ENCODE measurements at places on chromosomes 3 and 15.

- DNase-seq: no peak
Measured at GRCh38 chr3:5376761-5377160, 189.3 kb downstream of the EDEM1 start.

DNA sequence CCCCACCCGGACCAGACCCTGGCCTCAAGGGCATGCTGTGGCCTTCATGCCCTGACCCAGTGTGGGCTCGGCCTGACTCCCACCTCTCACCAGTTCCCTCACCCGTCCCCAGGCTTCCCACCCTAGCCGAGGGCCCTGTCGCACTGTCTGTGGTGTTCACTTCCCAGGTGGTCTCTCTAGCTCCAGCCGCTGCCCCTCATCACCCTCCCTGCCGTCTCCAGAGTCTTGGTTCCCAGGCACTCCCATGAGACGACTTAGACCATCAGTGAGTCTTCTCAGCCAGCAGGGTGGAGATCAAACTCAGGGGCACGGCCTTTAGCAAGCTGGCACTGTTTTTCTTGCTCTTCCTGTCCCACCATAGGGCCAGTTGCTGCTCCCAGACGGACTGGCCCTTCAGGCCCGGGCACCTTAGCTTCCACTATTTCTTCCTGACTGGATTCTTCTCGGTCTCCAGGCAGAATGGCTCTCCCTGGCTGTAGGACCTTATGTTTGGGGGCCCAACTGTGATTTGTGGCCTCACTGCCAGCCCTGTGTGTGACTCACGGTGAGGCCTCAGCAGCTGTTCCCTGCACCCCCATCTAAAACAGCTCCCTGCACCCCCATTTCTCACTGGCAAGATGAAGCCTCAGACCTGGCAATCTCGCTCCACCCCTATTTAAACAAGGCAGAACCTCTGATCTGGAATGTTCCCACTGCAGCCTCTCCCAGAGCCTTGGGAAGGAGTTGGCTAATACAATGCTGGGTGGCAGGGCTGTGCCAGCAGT is 9.4 kb upstream of the PCSK6 start:
- no peak for DNase-seq

DNA sequence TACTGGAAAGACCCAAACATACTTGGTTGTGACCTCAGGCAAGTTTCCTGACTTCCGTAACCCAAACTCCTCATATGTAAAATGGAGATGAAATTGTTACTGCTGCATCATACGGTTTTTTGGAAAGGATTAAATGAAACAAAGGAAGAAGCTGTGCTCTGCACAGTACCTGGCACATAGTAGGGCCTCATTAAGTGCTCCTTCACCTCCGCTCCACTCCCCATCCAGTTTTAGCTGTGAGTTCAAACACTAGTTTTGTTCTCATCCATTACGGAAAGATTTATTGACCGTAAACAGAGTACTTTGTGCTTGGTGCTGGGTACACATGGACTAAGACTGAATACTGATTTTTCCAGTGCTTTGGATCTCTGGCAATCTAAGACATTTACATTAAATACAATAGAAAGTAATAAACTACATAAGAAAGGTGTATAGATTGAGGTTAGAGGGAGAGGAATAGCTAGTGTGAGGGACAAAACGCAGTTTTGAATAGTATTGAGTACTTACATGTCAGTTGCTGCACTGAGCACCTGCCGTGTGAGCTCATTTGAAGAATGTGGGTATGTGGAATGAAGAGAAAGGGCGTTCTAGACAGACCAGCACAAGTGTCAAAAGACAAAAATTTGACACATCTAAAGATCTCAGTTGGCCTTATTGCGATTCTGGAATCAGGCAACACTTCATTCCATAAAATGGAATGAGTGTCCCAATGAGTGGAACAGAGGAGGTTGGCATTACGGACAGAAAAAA is 594 bp upstream of the ICE2 start:
- peak; percentile 61 for DNase-seq

DNA sequence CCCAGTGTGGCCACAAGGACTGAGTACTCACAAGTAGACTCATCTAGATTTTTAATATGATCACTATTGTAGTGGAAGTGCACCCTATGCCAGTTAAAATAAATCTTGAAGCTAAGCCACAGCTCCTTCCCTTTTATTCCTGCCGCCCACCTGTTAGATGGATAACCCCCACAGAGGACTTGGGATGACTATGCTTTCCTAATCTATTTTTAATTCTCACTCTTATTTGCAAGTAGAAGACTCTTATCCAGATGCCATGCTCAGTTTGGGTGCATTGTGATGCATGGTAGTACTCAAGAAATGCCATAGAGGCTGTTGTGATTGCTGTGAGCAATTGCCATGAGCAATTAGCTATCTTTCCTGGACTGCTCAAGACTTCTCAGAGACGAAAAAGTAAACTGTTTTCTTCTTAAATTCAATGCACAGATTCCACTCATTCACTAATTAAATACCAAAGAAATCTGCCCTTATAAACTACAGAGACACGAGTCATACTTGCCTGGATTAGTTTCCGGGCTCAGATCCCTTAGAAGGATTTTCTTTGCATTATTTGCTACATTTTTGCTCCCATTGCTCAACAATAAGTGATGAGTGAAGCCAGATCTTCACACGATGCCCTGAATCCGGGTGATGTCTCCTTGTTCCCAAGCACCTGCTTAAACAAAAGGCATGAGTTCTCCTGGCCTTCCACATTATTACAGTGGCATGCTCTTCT is 472.1 kb downstream of the SOX2 start:
- DNase-seq: no peak

DNA sequence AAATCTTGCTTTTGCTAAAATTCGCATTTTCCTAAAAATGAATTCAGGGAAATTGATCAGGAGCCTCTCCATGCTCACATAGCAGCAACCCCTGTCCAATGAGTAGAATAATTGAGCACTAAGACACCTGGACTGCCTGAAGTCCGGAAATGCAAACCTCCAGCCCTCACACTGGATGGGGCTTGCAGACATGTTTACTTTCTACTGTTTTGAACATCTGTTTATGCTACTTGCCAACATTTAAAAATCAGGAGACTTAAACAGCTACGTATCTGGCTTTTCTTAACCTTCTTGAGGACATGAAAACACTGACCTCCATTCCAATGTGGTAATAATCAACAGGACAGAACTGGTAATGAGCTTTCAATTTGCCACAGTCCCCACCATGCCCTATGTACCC is 184.4 kb downstream of the SHOX2 start:
- no peak for DNase-seq

DNA sequence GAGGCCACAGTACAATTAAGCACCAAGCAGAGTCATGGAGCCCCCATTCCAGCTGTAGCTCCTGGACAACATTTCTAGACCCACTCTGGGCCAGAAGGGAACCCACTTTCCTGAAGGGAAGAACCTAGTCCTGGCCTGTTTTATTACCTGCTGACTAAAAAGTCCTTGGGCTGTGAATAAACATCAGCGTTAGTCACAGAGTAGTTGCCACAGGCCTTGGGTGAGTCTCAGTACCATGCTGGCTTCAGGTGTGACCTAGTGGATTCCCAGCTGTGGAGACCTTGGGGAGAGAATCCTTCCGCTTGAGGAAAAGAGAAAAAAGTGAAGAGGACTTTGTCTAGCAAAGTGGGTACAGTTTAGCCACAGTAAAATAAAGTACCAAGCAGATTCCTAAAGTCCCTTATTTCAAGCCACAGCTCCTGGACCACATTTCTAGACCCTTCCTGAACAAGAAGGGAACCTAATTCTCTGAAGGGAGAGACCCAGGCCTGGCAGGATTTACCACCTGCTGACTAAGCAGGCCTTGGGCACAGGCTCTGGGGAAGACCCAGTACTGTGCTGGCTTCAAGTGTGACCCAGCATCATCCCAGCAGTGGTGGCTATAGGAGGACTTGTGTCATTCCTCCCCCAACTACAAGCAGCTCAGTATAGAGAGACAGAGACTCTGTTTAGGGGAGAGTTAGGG is 118.3 kb upstream of the KCNH8 start:
- DNase-seq: no peak

DNA sequence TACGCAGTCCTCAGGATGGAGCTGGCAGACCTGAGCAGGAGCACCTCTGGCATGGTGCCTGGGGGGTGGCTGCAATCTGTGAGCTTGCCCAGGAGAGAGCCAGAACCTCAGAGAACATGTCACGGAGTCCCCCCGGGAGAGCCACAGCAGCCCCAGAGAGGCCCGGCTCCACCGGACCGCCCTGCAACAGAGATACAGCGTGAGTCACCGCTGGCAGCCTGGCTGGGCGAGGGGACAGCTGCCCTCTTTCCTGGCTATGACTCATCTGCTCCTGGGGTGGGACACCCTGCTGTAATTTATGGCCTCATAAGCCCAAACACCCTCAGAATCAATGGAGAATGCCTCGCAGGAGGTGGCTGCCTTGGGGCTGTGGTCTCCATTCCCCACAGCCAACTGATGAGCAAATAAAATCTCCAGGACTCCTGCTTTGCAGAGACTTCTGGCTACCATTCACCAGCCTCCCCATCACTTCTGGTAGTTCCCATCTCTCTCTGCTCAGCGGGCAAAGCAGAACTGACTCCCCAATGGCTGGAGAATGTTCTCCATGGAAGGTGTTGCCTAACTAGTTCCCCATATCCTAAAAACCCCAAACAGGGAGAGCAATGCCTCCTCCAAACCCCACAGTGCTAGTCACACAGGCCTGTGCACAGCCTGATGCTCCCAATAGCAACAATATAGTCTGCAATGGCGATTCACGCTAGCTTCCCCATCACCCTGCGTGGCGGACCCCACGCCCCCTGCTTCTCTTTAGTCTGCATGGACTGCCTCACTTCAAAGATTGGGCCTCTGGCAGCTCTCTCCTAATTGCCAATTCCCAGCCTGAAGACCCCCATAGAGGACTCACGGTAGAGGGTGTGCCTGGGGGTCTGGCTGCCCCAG is 21.6 kb downstream of the ACSBG1 start:
- DNase-seq: no peak

DNA sequence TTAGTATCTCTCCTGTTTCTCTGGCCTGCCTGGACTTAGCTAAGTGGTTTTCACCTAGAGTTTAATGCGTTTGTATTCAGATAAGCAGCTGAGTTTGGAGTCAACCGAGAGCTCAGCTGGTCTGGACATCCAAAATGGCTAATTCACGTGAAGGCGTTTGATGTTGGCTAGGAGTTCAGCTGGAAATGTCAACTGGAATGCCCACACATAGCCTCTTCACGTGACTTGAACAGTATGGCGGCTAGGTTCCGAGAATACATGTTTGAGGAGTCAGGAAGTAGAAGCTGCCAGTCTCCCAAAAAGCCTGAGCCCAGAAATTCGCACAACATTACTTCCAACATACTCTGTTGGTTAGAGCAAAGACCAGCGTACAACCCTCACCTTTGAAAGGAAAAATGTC is 2.2 kb downstream of the USP8 start:
- no peak for DNase-seq

DNA sequence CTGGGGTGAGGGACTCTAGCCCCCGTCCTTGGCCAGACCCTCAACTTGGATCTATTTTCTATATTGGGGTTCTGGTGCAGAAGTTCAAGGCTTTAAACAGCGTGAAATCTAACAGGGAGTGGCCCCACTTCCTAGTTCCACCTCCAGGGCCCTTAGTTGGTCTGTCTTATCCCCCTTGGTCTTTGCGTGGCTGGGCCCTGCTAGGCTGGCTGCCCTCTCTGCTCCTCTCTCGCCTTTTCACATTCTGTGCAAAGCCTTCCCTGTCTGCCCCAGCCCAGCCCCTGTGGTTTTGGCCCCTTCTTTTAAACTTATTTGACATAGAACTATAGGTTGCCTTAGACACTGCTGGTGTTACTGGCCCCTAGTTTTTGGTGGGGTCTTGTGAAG is 5.6 kb downstream of the PPCDC start:
- DNase-seq: no peak

DNA sequence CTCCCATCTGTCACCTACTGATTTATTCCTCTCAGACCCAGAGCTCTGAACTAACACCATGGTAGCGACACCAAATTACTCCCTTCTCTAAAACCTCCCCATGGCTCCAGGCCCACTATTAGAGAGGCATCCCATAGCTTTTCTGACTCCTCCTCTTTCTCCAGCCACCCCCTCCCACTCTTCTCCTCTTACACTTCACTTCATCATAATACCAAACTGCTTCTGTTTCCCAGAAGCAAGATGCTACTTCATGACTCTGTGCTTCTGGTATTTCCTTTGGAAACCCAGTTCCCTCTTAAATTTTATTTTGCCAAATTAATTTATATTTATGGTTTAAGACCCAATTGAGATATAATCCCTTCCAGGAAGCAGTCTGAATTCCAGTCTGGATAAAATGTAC is 465.1 kb upstream of the PDZRN3 start:
- no peak for DNase-seq

GRCh38 chr3:101133652-101134051 is 140.4 kb upstream of the ABI3BP start:
- DNase-seq: no peak

GRCh38 chr3:72559385-72559784 is 288.9 kb downstream of the SHQ1 start:
- no peak for DNase-seq

- no peak for DNase-seq
Measured at GRCh38 chr15:77816983-77817382, 184.3 kb upstream of the LINGO1 start.

DNA sequence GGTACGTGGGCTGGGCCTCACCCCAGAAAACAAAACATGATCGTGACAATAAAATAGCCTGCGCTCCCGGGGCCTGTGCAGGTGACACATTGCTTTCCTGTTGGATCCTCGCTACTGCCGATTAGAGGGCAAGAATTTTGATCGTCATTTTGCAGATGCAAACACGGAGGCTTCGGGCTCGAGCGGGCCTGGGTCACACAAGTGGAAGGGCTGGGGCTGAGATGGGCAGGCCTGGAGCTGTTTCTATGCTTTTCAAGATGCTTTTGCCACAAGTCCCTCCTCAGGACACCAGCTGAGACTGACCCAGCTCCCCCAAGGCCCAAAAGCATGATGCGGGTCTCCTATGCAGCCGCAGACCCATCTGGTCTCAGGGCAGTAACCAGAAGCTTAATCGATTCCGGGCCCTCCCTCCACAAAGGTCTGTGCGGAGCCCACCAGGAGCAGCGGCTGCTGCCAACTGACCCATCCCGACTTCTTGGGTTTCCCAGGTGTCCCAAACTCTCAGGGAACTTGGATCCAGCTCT is 30.0 kb downstream of the RGMA start:
- no peak for DNase-seq

GRCh38 chr3:52221563-52222318 is 3.7 kb downstream of the TLR9 start:
- no peak for DNase-seq

- no peak for DNase-seq
Measured at GRCh38 chr3:177375316-177375715, 178.0 kb upstream of the TBL1XR1 start.

DNA sequence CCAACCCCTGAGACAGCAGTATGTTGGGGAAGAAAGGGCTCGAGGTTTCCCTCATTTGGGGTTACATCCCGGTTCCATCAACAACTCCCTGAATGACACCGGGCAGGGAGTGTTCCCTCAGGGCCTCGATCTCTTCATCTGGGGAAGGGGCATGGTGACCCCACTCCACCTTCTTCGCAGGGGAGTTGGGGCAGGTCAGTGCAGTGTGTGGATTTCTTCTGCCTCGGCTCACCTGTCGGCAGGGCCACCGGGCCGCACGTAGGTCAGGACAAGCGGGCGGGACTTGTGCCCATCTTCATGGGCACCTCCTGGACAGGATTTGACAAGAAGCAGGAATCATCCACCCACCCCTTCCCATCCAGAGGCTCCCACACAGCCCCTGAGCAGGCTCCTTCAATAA is 17.4 kb downstream of the GRIP2 start:
- DNase-seq: no peak

- DNase-seq: no peak
Measured at GRCh38 chr3:123406598-123406997, 42.3 kb downstream of the ADCY5 start.
